Activated CD4-positive, alpha-beta T cell treated with anti-CD3 and anti-CD28 coated beads, Interleukin-2, amount 50 U/mL, for 48 hours (primary cell): ENCODE measurements at places on chromosomes 7 and 10.

DNA sequence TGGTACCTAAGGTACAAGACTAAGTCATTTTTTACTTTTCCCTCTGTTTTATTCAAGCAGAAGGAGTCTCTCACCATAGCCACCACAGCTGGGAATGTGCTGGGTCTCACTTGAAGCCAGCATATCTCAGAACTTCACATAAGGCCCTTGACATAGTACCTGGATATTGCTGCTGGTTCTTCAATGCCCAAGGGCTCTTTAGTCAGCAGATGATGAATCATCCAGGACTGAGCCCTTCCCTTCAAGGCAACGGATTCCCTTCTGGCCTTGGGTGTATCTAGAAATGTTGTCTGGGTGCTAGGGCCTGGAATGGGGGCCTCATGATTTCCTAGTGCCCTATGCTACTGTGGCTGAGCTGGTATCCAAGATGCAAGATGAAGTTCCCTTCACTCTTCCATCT is 93.9 kb downstream of the ADCYAP1R1 start:
- no peak for DNase-seq

- no peak for DNase-seq
Measured at GRCh38 chr10:70742537-70743429, 42.4 kb downstream of the TBATA start.

- DNase-seq = no peak
Measured at GRCh38 chr7:80440883-80441282, 71.0 kb downstream of the GNAT3 start.

DNA sequence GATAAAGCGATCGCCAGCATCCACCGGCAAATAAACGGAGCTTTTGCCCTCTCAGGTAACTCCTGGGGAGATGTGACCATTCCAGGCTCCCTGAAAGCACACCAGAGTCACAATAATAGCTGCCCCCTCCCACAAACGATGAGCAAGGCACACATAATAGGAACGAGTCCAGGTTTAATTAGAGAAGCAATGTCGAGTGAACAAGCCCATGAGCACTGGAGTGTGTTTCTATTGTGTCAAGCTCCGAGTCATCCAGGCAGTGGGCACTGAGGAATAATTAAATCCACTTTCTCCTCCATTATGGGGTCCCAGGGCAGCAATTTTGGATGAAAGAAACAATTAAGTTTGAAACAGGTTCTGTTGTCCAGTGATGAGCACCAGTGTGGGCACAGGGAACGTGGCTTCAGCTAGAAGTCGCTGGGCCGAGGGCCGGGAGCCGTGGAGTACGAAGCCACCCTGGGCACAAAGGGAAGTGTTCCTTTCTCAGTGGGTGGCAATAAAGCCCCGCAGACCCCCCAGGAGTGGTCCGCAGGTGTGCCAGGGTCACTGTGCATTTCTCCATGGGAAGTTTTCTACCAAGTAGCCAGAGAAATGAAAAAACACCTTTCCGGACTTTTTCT is 12.0 kb downstream of the PNLIPRP2 start:
- no peak for DNase-seq

- DNase-seq = no peak
Measured at GRCh38 chr7:135463908-135464307, 46.0 kb downstream of the CNOT4 start.
